ENCODE measurements at places on chromosomes 3 and 15.

DNA sequence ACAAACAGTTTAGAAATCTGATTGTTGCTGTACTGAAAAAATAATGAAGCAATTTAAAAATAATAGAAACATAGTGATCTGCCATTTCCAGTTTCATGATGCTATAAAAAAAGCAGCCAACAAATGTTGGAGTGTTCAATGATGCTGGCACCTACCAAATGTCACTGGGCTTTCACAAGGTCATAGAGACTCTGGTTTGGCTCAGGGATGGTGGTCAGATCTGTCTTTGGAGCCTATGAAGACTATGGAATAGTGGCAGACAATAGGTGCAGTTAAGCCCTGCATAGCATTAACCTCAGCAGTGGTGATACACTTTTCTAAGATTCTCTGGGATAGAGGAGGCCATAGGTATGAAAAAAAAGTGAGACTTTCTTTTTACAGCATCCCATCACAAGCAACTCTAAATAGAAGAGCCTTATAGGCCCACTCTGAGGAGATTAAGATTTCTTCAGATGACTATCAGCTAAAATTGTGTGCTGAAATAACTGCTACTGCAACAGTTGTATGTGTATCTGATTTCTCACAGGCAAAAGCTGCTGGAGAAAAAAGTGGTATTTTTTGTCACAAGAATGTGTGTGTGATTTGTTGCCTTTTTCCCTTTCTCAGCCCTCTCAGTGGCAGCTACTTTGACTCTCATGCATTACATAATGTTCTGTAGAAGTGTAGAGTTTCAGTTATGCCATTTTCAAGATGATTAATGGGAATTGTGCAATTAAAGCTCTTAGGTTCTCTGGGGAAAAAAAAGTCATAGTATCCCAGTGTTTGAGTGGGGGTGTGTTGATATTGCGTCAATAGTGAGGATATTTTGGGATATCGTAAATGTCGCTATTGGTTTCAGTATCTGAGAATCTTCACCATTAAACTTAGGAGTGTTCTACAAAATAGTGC lies 137.4 kb downstream of the MBNL1 start:
- no peak for DNase-seq

GRCh38 chr15:28942046-28942445 lies 56.3 kb downstream of the APBA2 start:
- DNase-seq: no peak

DNA sequence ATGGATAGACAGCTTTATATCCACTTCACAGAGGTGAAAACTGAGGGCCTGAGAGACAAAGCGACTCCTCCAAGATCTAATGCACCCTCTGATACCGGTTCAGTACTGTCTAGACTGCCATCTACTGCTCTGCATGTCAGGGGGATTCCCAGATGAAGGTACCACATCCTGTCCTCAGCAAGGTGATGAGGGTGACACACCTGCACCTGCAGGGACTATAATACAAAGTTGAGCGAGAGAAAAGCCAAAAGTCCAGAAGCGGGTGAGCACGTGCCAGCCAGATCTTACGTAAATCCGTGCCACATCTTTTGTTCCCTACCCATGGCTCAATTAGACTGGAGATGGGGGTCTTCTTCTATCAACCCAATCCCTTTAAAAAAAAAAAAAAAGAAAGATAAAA lies 32.4 kb upstream of the HES1 start:
- no peak for DNase-seq

- no peak for DNase-seq
Measured at GRCh38 chr3:108110934-108111333, 20.1 kb upstream of the CD47 start.

DNA sequence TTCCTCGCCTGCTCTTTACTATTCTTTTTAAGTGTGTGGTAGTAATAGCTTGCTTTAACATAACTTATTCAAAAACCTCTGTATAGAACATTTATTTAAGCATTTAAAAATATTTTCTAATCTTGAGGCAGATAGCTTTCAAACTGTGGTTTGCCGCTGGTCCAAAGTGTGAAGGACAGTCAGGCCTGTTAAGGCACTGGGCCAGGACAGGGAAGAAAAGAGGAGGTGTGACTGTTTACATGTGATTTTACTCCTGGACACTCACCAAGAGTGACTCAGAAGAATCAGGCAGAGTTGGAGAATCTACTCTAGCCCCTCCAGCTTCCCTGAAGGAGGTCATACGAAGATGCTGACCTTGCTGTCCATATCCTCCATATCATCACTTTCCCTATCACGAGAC lies 44.7 kb downstream of the CEP152 start:
- DNase-seq: no peak

- DNase-seq: no peak
Measured at GRCh38 chr3:64616953-64617352, 70.8 kb downstream of the ADAMTS9 start.

- DNase-seq: no peak
Measured at GRCh38 chr15:94385441-94385840, 154.1 kb downstream of the MCTP2 start.

GRCh38 chr15:25508369-25509002 lies 69.7 kb upstream of the UBE3A start:
- DNase-seq: no peak

DNA sequence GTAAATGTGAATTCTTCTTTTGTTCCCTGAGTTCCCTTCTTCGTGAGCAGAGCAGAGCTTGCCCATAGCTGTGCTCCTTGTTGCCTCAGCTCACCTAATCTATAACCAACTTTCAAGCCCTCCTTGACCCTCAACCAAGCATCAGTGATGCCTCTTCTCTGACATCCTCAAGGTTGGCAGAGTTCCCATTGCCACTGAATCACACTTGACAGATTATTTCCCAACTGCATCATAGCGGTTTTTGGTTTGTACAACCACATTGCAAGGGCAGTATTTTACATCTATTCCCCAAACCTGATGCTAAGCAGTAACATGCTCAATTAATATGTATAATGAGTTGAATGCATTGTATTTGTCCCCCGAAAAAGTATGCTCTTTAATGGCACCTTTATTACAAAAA lies 133.0 kb upstream of the SNTN start:
- DNase-seq: no peak

- no peak for DNase-seq
Measured at GRCh38 chr3:61929617-61930016, 368.2 kb downstream of the PTPRG start.

DNA sequence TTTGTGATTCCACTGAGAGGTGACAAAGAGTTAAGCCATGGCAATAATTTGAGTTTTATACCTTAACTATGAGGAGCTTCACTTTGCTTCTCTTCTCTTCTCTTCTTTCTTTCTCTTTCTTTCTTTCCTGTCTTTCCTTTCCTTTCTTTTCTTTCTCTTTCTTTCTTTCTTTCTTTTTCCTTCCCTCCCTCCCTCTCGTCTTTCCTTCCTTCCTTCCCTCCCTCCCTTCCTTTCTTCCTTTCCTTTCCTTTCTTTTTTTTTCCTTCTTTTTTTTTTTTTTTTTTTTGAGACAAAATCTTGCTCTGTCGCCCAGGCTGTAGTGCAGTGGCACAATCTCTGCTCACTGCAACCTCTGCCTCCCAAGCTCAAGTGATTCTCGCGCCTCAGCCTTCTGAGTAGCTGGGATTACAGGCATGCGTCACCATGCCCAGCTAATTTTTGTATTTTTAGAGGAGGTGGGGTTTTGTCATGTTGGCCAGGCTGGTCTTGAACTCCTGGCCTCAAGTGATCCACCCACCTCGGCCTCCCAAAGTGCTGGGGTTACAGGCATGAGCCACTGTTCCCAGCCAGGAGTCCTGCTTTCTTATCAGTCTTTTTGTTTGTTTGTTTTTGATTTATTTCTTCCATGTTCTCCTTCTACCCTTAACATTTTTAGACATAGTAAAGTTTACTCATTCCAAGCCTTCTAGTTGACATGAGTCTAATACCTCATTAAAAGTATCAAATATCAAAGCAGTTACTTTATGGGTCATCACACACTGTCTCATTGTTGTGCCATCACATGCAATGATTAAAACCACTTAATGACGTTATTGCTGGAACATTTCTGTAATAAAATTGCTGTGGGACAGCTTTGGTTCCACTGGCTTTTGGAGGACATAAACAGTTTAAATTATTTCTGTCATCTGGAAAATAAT lies 29.9 kb downstream of the SLC49A4 start:
- DNase-seq: no peak

DNA sequence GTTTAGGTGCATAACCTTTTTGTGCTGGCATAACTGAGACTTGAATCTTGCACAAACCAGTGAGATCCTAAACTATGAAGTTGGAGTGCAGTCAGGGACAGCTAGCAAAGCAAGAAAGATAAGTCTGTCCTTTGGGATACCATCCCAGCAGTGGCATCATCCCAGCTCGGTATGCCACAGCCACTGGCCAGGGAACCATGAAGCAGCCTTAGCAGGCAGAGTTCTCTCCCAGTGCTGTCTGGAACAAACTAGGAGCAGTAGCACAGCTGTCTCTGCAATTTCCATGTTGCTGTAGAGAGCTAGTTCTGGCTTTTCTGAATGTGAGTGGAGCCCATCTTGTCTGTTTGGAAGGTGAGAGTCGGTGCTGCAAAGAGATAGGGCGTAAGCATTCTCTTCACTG lies 130.3 kb downstream of the DTWD1 start:
- DNase-seq: no peak

DNA sequence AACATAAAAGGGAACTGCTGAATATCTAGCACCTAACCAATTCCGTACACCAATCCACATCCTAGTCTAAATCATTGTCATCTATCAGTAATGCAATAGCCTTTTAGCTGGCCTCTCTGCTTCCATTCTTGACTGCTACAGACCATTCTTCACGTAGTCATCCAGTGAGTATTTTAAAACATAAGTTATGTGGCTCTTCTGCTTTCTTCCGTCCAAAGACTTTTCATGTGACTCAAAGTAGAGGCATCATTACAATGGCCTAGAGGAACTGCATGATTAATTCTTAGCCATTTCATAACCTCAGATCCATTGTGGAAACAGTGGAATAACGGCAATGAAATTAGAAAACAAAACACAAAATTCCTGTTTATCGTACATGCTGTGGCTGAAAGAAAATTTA lies 88.9 kb upstream of the CBLB start:
- DNase-seq: no peak

DNA sequence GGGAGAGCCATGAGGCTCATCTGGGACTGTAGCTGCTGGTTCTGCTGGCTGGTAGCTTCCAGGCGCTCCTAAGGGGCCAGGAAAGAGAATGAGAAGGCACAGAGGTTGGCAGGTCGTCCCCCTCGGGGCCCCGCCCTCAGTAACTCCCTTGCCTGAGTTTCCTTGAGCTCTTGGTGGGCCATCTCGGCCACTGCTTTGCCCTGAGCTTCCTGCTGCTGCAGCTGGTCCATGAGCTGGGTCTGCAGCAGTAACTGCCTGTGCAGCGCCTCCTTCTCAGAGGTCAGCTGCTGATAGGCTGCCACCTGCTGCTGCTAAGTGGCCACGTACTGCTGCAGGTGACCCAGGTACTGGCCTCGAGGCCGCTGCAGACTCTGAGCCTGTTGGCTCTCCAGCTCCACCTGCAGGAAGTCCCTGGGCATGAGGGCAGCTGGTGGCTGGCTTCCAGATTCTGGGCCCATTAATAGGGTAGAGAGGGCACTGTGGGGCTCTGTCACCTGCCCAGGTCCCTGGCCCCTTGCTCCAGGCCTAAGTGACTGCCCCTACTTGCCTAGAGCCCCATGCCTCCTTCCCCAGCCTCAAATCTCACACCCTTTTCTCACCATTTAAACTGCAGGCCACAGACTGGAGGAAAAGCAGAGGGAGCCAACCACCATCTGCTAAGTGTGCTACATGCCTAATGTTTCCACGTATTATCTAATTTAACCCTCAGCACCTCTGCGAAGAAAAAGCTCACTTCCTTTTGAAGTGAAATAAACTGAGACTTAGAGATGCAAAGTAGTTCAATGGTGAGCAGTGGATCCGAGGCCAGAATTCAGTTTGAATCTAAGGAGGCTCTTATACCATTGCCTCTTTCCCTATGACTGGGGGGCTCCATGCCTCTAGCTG lies 10.8 kb upstream of the VPS33B start:
- peak; percentile 25 for DNase-seq

- DNase-seq: no peak
Measured at GRCh38 chr3:126018995-126019394, 50.0 kb downstream of the ROPN1B start.

DNA sequence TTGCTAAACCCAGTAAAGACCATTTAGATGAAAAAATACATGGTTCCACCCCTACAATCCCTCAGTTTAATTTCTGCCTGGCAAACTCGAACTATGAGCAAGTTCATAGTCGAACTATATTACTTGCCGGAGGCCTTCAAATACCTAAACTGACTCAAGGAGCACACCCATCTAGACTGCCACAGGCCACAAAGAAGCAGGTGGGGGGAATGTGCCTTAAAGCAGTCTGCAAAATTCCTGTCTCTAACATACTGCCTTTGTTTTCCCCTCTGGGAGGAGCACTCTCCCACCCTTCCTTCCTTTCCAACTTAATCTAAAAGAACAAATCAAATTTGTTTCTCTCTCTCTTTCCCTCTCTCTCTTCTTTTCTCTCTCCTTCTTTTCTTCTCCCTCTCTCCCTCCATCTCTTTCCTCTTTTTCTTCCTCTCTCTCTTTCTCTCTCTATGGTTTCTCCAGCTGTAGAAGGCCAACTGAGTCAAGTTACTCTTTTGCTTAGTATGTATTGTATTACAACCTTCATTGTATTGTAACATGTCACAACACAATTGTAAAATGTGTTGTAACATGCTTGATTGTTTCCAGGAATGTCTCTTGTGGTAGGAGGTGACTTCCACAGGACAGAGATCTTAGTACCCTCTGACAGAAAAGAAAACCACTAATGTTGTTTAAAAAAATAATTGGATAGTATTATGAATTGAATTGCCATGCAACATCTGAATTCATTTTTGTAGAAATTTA lies 496.3 kb downstream of the ROBO2 start:
- no peak for DNase-seq

GRCh38 chr15:77030048-77030927 lies 35.4 kb downstream of the PSTPIP1 start:
- no peak for DNase-seq

DNA sequence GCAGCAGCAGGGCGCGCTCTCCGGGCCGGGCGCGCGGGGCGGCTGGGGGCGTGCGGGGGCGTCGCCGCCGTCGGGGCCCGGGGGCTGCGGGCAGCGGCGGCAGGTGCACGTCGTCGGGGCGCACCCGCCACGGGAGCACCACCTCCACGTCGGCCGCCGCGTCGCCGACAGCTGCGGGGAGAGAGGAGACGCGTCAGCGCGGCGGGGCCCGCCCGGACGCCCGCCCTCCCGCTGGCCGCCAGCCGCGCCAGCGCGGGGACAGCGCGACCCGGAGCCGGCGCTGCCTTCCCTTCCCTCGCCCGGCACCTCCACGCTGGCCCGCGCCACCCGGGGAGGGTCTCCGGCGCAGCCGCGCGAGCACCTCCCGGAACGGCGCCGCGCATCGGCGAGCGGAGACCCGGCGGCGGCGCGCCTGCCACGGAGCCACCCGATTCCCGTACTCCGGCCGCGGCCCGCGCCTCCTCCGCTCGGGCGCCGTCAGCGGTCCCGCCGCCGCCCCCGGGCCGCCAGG lies 481 bp downstream of the ADAMTS17 start:
- DNase-seq: no peak
